ENCODE measurements at places on chromosomes 3 and 15.
A peak's percentile ranks its signal among the peaks of the same experiment; 100 is the strongest.

DNA sequence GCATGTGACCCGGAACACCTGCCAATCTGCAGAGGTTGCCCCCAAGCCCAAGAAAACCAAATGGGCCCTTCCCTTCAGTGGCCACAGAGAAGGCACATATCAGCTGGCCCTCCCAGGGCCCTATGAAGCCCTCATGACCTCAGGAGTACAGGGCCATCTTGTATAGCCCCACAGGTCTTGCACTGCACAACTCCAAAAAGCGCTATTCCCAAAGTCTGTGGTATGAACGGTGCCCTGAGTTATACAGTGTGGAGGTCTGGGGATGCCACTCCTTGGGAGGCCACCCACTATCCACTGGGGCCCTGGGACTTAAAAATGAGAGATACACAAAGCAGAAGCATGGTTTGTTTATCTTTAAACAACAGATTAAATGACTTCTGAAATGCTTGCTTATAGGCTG is 61.5 kb downstream of the CAPN7 start:
- DNase-seq = no peak

GRCh38 chr3:148162132-148162531 is 535.6 kb upstream of the AGTR1 start:
- no peak for DNase-seq

GRCh38 chr15:66841953-66842681 is 140.1 kb downstream of the SMAD6 start:
- peak; percentile 87 for DNase-seq

DNA sequence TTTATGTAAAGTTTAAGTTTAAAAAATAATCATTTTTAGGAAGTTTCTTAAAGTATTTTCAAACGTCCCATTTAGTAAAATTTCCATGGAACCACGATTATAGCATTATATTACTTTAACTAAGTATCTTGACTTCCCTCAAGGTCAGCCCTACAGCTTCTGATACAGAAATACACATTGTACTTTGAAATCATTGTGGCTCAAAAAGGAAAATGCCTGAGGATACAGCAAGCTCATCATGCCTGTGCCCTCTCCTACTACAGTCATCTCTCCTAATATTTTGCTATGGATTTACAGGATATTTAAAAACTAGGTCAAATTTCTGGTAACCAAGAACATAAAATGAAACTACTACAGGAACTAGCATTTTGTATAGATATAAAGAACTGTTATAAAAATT is 51.8 kb downstream of the GBE1 start:
- DNase-seq = no peak

GRCh38 chr3:178295292-178295912 is 240.8 kb upstream of the KCNMB2 start:
- no peak for DNase-seq

DNA sequence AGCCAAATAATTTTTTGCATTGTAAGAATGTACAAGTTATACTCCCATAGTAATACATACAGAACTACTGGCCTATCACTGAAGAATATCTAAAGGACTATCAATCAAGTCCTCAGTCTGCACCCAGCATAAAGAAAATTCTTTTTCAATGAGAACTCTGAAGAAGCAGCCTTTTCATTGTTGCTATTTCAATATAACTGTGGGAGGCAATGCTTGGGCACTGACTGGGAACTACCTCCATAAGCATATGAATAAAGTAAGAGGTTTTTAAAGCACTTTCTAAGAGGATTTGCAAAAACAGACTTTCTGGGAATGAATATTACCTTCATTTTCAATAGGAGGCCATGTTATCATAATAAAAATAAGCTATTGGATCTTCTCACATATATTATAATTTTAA is 24.6 kb upstream of the NECTIN3 start:
- DNase-seq = no peak

GRCh38 chr3:165217739-165218138 is 21.6 kb upstream of the SLITRK3 start:
- DNase-seq = no peak

DNA sequence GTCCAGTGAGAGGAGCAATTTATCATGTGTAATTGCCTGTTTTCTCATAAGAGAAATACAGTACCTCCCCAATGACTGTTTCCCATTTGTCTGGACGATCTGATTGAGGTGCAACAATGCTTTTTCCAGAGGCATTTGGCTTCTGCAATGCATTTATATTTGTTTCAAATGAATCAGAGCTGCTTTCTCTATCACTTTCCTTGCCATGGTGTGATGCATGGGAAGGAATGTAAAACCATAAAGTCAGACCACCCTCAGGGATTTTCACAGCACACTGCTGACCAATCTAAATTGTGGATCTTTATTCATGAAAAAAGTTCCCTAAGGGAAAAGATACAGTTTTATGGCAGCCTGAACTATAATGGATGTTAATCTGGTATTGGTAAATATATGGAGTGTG is 333.0 kb downstream of the ZNF385D start:
- DNase-seq = no peak

DNA sequence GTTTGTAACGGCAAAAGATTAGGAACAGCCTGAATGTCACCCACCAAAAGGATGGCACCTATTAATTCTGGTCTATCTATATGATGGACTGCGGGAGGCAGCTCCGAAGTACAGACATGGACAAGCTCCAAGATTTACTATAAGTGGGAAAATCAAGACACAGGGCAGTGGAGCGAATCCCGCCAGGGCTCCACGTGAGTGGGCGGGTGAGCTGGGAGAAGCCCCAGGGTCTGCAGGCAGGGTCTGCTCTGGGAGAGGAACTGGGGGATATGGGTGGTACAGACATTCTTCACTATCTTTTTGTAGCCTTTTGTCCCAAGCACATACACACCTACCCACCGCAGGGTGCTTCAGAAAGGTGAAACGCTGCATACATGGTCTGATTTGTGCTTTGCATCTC is 38.2 kb upstream of the SPTBN5 start:
- no peak for DNase-seq

Data from RCC 7860 (cell line).